ENCODE measurements at places on chromosomes 4 and X.
A peak's percentile ranks its signal among the peaks of the same experiment; 100 is the strongest.

DNA sequence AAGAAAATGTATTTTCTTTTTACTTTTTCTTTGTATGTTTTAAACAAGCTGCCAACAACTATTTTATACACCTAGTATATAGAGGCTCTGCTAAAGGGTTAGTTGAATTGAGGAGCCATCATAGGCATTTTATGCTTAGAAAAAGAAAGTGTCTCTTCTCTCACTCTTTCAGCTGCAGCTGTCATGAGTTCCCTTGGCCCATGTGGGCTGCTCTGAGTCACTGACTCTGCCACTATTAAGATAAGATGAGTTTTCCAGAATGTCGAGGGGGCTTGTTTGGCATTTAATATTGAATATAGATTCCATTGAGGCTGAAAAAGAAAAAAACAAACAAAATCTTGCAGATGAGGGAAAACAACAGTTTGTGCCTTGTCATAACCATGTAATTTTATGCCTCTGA lies 126.0 kb upstream of the PAQR3 start:
- DNase-seq = no peak

- peak; percentile 58 for DNase-seq
These were observed 141.1 kb downstream of the MAML3 start for GRCh38 chr4:140012688-140013486.

DNA sequence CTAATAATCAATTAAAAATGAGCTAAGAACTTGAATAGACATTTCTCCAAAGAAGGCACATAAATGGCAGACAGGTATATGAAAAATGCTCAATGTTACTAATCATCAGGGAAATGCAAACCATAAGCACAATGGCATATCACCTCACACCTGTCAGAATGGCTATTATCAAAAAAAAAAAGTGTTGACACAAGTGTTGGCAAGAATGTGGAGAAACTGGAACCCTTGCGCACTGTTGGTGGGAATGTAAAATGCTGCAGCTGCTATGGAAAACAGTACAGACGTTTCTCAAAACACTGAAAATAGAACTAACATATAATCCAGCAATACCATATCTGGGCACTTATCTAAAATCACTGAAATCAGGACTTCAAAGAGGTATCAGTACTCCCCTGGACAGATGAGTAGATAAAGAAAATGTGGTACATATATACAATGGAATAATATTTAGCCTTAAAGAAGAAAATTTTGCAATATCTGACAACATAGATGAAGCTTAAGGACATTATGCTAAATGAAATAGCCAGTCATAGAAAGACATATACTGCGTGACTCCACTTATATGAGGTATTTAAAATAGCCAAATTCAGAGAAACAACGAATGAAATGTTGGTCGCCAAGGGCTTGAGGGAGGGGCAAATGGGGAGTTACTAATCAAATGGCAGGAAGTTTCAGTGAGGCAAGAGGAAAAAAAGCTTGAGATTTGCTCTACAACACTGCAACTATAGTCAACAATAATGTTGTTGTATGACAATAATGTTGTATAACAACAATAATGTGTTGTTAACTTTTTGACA lies 175.5 kb downstream of the WDFY3 start:
- no peak for DNase-seq

GRCh38 chrX:49282647-49283011 lies 13.0 kb downstream of the PPP1R3F start:
- DNase-seq = peak; percentile 53

GRCh38 chrX:134435894-134436293 lies 24.1 kb upstream of the HPRT1 start:
- DNase-seq = no peak
